Stimulated activated CD8-positive, alpha-beta memory T cell treated with anti-CD3 and anti-CD28 coated beads, Interleukin-4, amount 100 ng/mL, for 1 hour (primary cell): ENCODE measurements at places on chromosomes 6 and 20.

DNA sequence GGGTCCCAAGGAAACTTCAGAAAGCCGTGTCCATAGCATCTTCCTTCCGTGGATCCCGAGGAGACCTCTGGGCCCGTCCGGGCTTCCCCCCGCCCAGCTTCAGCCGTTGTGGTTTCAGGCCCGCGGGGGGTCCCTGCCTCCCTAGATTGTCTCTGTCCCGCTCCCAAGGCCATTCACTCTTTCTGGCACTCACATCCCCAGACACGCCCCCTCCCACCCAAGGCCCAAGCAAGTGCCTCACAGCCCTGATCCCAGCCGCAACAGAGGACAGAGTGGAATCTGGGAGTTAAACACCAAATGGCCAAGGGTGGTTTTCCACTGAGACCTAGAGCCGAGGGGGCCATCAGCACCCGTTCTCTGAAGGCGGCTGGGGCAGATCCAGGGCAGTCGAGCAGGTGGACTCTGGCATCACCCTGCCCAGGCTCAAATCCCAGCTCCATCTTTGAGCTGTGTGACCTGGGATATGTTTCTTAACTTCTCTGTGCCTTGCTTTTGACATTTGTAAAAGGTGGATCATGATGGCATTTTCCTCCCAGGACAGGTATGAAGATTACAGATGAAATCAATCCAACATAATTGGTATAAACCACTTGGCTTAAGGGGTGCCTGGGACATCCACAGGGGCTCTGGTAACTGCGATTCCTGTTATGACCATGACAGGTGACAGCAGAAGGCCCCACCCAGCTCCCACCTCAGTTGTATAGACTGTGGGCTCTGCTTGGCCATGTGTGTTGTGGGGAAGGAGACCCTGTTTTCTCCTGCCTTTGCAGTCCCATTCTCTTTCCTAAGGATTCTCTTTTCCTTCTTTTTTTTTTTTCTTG, 48.1 kb downstream of the CTCFL start:
- DNase-seq: no peak

DNA sequence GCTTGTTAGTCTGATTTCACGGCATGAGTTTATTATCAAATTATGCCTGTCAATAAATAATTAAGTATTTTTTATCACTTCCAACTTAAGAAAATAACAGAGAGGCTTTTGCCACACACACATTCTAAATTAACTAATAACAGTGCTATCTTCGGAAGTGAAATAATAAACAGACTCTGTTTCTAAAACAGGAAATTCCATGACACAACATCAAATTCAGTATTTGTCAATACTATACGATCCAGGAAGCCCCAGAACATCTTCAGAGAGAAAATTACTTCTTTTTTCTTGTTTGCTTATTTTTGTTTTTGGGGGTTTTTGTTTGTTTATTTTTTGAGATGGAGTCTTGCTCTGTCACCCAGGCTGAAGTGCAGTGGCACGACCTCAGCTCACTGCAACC, 150.7 kb upstream of the PRDM1 start:
- DNase-seq: no peak

GRCh38 chr6:11618533-11618932, 81.0 kb downstream of the TMEM170B start:
- no peak for DNase-seq

GRCh38 chr20:1357921-1358671, 29.2 kb upstream of the SDCBP2 start:
- DNase-seq: no peak

DNA sequence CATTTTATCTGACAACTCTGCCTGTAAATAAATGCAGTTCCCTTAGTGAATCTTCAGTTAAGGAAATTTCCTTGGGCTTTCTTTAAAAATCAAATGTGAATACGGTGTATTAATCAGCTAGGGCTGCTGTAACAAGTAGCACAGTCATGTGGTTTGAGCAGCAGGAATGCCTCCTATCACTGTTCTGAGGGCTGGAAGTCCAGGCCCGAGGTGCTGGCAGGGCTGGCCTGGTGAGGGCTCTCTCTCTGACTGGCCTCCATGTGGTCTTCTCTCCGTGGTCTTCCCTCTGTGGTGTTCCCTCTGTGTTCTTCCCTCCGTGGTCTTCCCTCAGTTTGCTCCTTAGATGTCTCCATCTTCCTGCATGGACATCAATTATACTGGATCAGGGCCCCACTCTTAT, 124.1 kb downstream of the SMOC2 start:
- no peak for DNase-seq

DNA sequence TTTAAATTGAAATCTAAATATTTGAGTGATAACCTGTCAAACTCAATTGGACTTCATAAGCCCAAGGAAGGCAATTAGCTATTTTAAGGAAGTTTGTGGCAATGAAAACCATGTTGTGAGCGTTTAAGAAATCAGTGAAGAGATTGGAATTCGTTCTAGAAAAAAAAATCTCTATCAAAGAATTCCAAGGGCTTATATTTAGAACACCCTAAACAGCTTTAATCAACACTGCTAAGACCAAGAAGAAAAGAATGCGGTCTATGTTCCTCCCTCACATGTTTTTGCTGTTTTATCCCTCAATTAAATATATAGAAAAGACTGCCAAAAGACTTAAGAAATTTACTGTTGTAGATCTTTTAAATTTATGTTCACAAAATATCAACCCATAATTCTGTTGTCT, 16.6 kb upstream of the ABRACL start:
- DNase-seq: no peak

DNA sequence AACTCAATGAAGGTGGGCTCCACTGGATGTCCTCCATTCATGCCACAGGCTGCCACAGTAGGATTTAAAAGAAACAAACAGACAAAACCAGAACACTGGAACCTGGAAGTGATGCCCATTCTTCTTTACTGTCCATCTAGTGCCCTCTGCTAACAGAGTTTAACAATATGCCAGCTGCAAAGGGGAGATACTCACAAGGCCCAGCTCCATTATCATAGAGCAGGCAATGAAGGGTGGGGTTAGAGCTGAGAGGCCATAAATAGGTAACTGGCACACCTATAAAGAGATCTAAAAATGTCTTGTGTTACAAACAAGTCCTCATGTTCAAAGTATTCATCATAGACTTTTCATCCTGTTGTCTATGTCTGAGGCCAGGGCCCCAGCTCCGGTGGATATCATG, 75.6 kb downstream of the SOD2 start:
- no peak for DNase-seq

DNA sequence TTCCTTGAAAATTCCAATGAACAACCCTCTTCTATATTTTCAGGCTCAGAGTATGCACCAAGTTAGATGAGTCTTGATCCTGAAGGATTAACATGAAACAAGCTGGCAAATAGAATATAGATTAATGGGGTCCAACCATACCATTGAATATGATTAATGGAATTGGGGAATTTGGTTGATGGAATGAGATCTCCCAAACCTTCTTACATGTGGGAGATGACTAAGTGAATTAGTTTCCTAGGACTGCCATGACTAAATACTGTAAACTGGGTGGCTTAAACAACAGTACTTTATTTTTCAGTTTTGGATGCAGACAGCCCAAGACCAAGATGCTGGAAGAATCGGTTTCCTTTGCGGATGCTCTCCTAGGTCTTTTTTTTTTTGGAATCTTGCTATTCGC, 347.0 kb downstream of the QKI start:
- no peak for DNase-seq

DNA sequence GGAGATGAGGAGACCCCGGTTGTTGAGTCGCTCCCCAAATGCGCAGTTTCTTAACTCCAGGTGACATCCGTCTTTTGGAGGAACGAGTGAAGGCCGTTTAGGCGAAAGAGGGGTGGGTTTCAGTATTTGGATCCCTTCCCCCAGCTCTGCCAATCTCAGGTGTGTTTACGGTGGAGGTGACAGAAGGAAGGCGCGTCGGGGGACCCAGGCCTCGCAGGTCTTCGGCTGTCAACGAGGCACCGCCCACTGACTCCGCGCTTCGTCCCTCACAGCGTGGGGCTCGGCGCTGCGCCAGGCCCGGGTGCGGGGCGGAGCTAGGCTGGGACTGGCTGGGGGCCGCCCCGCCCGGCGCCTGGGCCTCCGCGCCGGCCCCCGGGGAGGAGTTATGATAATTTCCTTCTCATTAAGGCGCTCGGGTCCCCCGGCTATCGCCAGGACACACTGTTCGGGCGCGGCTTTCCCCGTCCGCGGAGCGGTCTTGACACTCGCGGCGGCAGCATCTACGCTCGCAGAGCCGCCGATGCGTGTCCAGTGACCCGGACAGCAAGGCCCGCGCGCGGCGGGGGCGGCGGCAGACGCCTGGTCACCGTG, at the start of gene TFAP2C:
Gene TFAP2C, plus strand, starts transcription at position 434 of the 591 bp plus-strand sequence. CDS start 239 bp downstream, outside the sequence.
- no peak for DNase-seq

- no peak for DNase-seq
These were observed 14.0 kb upstream of the TOP1 start for GRCh38 chr20:41014561-41015088.

- DNase-seq: no peak
These were observed 141.9 kb upstream of the NEDD9 start for GRCh38 chr6:11374036-11375010.

GRCh38 chr6:10478187-10479040, 42.7 kb upstream of the GCNT2 start:
- no peak for DNase-seq

DNA sequence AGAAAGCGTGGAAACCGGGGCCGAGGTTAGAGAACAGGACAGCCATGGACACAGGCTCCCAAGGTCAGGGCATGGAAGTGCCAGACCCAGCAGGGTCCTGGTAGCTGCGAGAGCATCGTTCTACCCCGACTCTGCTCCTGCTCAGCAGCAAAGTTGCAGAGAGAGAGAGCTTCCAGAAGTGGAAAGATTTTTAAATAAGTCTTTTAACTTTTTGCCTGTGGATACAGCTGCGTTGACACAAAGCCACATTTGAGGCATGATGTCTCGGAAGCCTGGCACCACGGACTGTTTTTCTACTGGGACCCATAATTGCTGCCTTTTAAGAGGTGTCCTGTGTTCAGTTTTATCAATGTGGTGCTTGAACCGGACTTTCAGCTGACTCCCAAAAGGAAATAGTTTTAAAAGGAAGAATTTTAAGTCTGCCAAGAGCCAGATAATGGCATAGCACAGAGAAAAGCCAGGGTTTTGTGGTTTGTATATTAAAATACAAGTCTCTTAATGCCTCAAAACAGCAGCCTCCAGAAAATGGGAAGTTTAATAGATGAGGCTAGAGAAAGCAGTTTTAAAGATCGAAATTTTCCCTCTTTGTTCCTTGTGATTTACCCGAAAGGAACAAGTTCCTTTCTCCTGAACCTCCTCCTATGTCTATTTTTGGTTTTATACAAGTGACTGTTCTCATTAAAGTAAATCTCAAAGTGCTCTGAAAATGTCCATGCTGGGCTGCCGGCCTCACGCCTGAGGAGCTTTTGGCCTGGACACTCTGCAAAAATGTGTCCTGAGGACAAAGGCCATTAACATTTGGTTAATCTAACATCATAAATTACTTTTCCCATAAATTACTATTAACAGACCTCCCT, 91.5 kb downstream of the RIN2 start:
- no peak for DNase-seq

DNA sequence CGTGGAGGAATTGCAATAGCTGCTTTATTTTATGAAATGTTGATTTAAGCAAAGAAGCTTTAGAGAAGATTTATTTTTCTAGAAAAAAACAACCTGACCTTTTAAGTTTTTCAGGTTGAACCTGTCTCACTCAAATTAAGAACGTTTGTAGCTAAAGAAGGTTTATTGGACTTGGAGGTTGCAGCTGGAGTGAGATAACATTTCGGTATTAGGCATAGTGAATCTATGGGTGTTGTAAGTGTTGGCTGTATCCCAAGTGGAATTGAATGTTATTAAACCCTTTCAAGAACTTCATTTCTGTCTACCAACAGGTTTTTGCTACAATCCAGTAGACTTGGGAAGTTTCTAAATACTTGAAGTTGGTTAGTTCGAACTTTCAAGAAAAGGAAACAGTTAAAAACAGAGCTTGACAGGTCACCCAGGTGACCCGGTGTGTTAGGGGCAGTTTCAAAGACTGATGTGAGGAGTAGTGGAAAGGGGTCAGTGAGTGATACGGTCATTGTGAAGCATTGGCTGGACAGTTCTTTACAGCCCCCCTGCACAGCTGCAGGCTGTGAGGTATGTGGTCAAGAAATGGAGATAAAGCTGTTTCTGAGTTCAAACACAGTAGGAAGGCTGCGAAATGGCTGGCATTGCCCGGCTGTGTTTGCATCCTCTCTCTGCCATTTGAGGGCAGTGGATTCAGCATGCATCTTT, 2.4 kb upstream of the TBCC start:
- DNase-seq: no peak

DNA sequence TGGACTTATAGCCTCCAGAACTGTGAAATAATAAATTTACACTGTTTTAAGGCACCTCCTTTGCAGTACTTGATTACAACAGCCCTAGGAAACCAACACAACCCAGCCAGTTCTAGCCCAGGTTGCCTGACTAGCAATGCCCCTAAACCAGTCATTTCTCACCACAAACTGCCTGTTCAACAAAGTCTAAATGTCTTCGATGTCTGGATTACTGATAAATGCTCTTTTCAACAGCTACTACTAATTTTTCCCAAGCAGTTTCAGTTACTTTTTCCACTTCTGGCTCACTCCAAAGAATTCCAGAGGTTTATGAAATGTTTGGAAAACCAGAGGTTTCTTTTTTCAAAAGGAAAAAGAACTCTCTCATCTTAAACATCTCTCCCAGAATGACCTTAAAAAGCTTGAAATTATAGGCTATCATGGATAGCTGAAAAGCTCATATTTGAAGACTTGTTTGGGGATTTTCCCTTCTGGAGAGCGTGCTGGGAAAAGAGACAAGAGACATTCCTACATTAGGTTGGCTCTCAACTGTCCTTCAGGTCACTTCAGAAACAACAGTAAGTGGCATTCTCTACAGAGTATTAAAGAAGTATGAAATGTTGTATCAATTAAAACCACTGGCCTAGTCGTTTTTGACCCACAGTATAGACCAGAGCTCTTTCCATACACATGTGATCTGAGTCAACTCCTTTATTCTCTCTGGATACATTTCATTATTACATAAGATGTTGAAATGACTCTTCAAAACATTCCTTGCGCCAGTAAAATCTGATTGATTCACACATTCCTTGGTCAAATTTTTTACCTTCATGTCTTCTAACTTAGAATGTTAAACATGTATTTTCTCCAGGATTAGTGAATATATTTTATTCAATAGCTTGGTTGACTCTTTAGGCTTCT, 265.9 kb downstream of the COL12A1 start:
- DNase-seq: no peak

DNA sequence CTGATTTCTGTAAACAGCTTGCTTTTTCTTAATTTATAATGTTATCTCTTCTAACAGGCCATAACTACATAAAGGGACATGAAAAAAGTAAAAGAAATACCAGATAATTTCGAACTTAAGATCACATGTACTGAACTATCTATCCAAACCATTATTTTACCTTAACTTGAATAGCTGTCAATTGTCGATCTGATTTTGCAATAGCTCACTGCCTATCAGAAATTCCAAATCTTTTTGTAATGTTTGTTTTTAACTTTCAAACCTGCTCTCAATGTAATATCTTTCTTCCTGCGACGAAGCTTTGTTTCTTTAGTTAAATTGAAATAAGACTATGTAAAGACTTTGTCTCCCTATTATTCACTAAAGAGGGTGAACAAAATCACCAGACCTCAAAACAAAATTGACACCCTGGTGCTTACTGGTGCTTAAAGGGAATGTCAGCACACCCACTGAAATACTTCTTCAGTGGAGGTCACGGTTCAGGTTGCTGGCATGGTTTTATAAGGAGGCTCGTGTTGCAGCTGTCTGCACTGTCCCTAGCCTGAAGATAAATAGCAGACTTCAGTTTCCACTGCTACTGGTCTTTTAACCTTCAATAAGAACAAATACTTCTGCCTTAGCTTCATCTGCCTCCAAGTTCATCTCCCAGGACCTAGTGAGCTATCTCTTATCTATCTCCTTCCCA, 117.5 kb upstream of the QKI start:
- DNase-seq: no peak
